ENCODE measurements at places on chromosomes 4 and X. TPM values are rescaled to one million over a fixed set of nuclear protein-coding genes. Genes with fewer than 3 reads are reported as not detected.

DNA sequence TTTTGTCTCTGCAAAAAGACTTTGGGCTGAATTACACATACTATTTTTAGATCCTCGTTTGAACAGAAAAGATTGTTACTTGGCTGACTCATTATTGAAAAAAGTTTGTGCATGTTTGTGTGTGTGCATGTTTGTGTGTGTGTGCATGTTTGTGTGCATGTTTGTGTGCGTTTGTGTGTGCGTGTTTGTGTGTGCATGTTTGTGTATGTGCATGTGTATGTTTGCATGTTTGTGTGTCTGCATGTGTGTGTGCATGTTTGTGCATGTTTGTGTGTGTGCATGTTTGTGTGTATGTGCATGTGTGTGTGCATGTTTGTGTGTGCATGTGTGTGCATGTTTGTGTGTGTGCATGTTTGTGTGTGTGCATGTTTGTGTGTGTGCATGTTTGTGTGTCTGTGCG, 201.1 kb upstream of the FAT1 start:
- no peak for DNase-seq

DNA sequence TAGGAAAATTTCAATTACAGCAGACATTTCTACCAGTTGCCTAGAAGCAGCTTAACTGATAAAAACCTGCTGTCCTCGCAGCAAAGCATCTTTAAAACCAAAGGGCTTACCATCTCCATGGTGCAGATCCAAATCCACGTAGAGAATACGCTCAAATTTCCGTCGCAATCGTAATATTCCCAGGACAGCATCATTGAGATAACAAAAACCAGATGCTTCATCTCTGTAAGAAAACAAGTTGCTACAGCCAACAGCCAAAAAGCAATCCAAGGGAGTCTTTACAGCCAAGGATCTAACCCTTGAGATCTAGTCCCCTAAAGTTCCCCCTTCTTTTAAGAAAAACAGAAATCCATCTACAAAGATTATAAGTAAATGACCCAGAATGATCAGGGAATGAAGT, 77.6 kb downstream of the HDAC8 start:
- DNase-seq = no peak

DNA sequence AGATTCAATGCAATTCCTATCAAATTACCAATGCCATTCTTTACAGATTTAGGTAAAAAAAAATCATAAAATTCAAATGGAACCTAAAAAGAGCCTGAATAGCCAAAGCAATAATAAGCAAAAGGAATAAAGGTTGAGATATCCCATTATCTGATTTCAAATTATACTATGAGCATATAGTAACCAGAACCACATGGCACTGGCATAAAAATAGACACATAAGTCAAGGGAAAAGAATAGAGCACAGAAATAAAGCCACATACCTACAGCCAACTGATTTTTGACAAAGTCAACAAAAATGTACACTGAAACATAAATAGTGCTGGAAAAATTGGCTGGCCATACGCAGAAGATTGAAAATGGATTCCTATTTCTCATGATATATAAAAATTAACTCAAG, 853.7 kb downstream of the FAT4 start:
- DNase-seq = no peak

XAGE1A gene
- not detected for total RNA-seq

SLC9B1 gene
- 1.6 TPM for total RNA-seq

PDGFRA gene
- total RNA-seq = 297 TPM

HPGD gene
- 5.2 TPM for total RNA-seq

VCX2 gene
- total RNA-seq = not detected

FGFBP2 gene
- total RNA-seq = 1.6 TPM

WDR13 gene
- total RNA-seq = 110 TPM
